CD14-positive monocyte (primary cell): ENCODE measurements at places on chromosomes 4 and X. TPM values are rescaled to one million over a fixed set of nuclear protein-coding genes. Genes with fewer than 3 reads are reported as not detected.

GRCh38 chr4:118171381-118171780 lies 137.1 kb downstream of the NDST3 start:
- DNase-seq: no peak

GRCh38 chrX:29461039-29461438 lies 754.3 kb upstream of the MAGEB2 start:
- no peak for DNase-seq

DNA sequence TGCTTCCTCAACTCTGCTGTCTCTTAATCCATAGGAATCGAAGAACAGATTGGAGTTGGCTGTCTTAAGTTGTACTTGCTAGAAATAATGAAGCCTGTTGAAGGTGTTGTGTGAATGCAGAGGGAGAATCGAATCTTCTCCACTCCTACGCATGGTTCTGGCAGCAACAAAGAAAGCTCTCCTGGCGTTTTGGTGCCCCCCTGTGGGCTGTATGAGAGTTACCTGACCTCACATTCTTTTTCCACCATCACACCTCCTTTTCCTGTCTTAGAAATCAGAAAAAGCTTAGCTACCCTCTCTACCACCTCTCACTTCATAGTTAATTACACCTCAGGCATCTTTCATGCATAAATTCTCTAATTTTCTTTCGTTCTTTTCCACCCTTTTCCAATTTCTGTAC lies 16.3 kb downstream of the KLF8 start:
- peak; percentile 9 for DNase-seq

GRCh38 chr4:41169256-41169800 lies 45.0 kb downstream of the APBB2 start:
- no peak for DNase-seq

Gene ERAS
- polyA plus RNA-seq: 0.13 and 0.15 TPM in 2 replicates

Gene DOK7
- not detected in 2 replicates for polyA plus RNA-seq

Gene BTK
- polyA plus RNA-seq: 74.1 TPM

Gene PRSS12
- polyA plus RNA-seq: not detected

Gene MXRA5
- polyA plus RNA-seq: not detected
